ENCODE measurements at places on chromosomes 5 and 9.

DNA sequence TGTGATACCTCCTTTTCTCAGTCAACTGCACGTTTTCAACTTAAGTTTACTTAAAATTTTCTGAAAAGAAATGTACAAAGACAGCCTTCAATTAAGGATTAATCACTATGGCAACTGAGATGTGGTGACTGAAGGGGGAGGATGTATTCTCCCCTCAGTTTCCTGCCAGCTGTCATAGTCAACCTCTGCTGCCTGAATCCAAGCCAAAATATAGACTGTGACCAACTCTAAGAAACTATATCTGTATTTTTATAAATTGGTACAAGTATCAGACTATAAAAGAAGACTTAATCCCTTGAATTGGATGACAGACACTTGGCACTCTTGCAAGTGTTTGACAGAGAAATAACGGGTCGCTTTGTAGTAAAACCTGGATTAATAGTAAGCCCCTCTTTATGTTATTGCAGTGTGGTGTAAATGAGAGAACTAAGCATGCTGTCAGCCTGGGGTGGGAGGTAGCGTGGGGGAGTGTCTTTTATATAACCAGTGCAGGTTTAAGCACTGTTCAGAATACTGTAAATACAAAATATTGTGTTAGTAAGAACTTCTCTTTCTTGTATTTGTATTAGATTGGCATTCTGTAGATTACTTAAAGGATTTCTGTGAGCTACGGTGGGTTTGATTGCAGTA is 106.4 kb downstream of the ERCC6L2 start:
- DNase-seq: no peak

GRCh38 chr5:32595118-32595517 is 9.8 kb downstream of the SUB1 start:
- no peak for DNase-seq

DNA sequence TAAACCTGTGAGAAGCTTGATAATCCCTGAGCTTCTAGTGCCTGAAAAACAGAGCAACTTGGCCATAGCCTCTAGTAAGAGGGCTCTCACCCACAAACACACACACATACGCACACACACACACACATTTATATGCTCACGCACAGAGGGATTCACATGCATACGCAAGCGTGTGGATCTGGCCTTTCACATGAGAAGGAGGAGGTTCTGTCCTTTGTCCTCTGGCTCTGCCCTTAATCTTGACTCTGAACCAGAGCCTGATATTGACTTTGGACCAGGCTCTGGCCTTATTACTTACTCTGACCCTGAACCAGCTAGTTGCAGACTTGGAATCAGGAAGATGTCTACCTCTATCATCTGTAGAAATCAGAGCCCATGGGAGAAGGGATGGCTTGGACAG is 10.0 kb upstream of the P4HA2 start:
- DNase-seq: no peak

- no peak for DNase-seq
Measured at GRCh38 chr5:27437594-27438200, 399.3 kb upstream of the CDH9 start.

GRCh38 chr5:39650008-39650762 is 225.4 kb upstream of the DAB2 start:
- DNase-seq: no peak

Measured in vagina (tissue), 2 donors.